ENCODE measurements at places on chromosomes 3 and 15. TPM values are rescaled to one million over a fixed set of nuclear protein-coding genes. Genes with fewer than 3 reads are reported as not detected.

PPP2R3A gene
- total RNA-seq = 23.5 TPM

CLSTN2 gene
- 0.37 TPM for total RNA-seq

PSTPIP1 gene
- 0.37 TPM for total RNA-seq

TTLL13 gene
- total RNA-seq = not detected

CACNA1D gene
- under 0.01 TPM for total RNA-seq

DNAH12 gene
- under 0.01 TPM for total RNA-seq

AADACL2 gene
- not detected for total RNA-seq

FEZF2 gene
- not detected for total RNA-seq

GRK7 gene
- total RNA-seq = not detected

EFHB gene
- 1.4 TPM for total RNA-seq

ZDHHC23 gene
- total RNA-seq = under 0.01 TPM

DHX36 gene
- 38.6 TPM for total RNA-seq

SIDT1 gene
- under 0.01 TPM for total RNA-seq

KY gene
- total RNA-seq = 0.73 TPM

DGKG gene
- total RNA-seq = 1.4 TPM

EPHB3 gene
- 1.4 TPM for total RNA-seq

STAB1 gene
- 1.8 TPM for total RNA-seq

GRIP2 gene
- total RNA-seq = not detected

HTR3E gene
- not detected for total RNA-seq

WDR93 gene
- total RNA-seq = not detected

CX3CR1 gene
- total RNA-seq = under 0.01 TPM

FGF7 gene
- 94.4 TPM for total RNA-seq

RASSF1 gene
- total RNA-seq = 23.9 TPM

SOX14 gene
- total RNA-seq = not detected

IGSF11 gene
- total RNA-seq = not detected

PATL2 gene
- 0.98 TPM for total RNA-seq

EIF4G1 gene
- total RNA-seq = 293 TPM

CTXN2 gene
- not detected for total RNA-seq

FBXW12 gene
- total RNA-seq = 0.20 TPM

GOLGA6L2 gene
- total RNA-seq = not detected

PPP1R14D gene
- total RNA-seq = not detected

ADCY5 gene
- total RNA-seq = under 0.01 TPM

CCDC71 gene
- total RNA-seq = 23.1 TPM

RTP2 gene
- total RNA-seq = not detected

MED12L gene
- 0.37 TPM for total RNA-seq

IVD gene
- 38.9 TPM for total RNA-seq

GXYLT2 gene
- total RNA-seq = 32.6 TPM

ITGA11 gene
- 0.20 TPM for total RNA-seq

CCR2 gene
- total RNA-seq = not detected

MYD88 gene
- total RNA-seq = 6.6 TPM

GNAI2 gene
- total RNA-seq = 231 TPM

LRRC2 gene
- 1.1 TPM for total RNA-seq

UROC1 gene
- not detected for total RNA-seq
